ENCODE measurements at places on chromosomes 5 and 9.

DNA sequence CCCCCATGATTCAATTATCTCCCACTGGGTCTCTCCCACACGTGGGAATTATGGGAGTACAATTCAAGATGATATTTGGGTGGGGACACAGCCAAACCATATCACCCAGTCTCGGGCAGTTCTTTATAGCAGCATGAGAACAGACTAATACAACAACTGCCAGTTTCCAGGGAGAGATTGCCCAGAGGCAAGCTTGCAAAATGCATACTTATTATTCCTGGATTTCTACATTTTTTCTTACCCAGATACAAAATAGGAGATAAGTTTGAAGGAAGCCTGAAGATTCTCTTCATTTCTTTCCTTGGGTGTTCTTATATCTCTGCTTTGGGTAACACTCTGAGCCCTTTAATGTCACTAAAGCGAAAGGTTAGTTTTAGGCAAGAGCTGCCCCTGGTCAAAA, 691.2 kb downstream of the TAF11L14 start:
- DNase-seq = no peak

DNA sequence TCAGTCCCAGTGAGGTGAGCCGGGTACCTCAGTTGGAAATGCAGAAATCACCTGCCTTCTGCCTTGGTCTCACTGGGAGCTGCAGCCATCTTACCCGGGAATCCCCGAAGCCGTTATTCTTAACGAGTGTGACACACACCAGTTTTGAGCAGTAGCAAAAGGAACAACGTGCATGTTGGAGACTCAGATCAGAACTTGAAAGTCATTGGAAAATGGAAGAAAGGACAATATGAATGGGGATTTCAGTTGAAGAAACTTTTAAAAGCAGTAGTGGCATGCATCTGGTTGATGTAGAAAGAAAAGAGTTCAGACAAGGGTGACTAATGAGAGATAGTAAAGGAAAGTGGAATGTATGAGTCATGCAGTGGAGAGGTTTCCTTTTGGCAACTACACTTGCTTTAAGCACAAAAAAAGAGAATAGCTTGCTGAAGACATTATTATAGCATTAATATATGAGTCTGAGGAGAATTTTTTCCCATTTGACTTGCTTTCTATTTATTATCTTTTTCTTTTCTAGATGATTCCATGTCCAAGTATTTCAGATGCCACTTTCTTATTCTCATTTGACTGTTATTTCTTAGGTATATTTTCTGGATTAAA, 44.4 kb upstream of the ANKDD1B start:
- peak; percentile 96 for DNase-seq

GRCh38 chr5:147384346-147385193, 125.3 kb downstream of the DPYSL3 start:
- no peak for DNase-seq

GRCh38 chr9:129908906-129909305, 73.6 kb downstream of the USP20 start:
- DNase-seq = no peak

- no peak for DNase-seq
Measured at GRCh38 chr5:131224387-131225201, 39.3 kb upstream of the CDC42SE2 start.

- no peak for DNase-seq
Measured at GRCh38 chr5:41649659-41650058, 139.3 kb upstream of the PLCXD3 start.

DNA sequence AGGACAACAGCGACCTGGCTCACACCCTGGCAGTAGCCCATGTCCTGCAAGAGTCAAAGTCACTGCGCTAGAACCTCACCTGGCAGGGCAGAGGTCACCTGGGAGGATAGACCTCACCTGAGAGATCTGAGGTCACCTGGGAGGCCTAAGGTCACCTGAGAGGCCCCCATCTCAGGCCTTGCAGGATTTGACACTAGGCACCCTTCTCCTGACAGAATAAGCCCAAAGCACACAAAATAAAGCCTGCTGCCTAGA, 75.2 kb upstream of the SPTLC1 start:
- no peak for DNase-seq

DNA sequence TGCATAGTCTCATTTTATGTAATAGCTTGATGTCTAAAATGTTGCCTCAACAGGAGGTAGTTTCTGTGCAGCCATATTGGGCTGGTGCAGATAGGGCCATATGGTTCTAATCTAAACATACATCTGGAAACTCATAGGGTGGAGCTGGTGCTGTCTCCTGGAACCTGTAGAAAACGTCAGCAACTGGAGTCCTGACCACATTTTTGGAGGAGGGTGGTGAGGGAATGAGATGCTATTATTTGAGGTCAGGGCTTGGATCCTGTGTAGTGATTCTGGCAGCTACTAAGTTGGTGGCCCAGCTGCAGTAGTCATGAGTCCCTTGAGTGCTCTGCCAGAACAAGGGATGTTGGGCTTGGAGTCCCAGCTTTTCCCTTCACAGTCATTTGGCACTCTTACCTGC, 14.1 kb downstream of the MAN2A1 start:
- no peak for DNase-seq

- DNase-seq = no peak
Measured at GRCh38 chr5:92370032-92370431, 986.9 kb upstream of the ARRDC3 start.

DNA sequence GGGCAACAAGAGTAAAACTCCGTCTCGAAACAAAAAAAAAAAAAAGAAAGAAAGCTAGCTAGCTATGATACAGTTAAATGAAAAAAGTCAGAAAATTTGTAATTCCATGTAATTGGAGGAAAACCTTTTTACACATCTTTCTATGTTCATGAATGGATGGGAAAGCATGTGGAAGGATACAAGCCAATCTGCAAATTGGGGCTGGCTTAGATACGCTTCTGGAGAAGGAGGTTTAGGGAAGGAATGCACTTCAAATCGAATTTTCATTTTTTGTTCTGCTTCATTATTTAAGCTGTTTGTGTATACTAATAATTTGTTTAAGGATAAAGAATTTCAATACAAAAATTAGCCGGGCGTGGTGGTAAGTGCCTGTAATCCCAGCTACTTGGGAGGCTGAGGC, 6.7 kb downstream of the VDAC1 start:
- no peak for DNase-seq

- DNase-seq = no peak
Measured at GRCh38 chr9:28970241-28970654, 1397.0 kb upstream of the C9orf72 start.

DNA sequence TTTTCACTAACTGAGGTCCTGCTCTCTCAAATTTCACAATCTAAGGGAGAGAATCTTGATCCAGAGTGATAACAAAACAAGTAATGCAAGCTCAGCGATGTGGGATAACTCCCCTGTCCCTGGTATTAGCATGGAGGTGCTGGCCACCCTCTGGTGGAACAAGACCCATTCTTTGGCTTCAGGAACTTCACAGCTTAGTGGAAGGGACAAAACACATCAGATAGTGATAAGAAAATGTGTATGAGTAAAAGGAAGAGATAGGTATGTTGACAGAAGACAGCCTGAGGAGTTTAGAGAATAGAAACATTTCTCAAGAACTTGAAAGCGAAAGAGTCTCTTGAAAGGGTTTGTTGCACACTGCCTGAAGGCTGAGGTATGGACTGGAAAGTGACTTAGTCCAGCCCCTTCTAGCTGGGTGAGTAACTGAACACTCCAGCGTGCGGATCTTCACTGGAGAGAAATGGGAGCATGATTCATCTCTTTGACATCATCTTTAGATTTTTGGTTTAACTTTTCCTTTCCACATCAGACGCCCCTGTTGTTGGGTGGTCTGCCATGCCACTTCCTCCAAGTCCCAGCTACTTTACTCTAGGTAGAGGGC, 25.4 kb upstream of the ZSWIM6 start:
- no peak for DNase-seq

- DNase-seq = no peak
Measured at GRCh38 chr9:14962193-14962882, 52.1 kb upstream of the FREM1 start.

GRCh38 chr5:142316681-142317080, 8.1 kb downstream of the SPRY4 start:
- DNase-seq = no peak

DNA sequence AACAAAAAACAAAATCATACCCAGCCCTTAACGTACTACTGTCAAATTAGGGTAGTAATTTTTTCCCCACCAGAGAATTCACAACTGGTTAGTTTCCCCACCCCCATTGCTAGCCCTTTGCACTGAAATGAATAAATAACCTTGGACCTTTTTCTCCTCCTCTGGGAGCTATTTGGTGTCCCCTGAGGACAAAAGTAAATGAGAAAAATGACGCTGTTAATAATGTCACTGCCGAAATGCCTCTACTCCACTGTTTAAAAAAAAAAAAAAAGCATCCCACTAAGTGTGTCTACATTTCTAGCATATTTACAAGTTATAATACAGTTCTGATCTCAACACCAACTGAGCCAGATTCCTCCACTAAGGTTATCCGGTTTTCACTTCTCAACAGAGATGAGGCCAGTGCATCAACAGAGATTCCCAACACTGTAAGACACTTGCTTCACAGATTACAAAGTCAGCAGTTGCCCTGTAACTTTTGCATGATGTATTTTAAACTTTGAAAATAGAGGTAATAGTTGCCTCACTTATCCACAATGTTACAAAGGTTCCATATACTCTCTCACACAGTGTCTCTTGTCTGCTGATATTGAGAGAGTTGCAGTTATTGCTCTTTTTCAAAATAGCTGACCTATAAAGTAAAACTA, 5.1 kb upstream of the NFIB start:
- peak; percentile 45 for DNase-seq

- no peak for DNase-seq
Measured at GRCh38 chr9:15843931-15844330, 291.1 kb downstream of the CCDC171 start.

- peak; percentile 73 for DNase-seq
Measured at GRCh38 chr5:143495821-143496275, 92.4 kb upstream of the NR3C1 start.

GRCh38 chr5:39363217-39363616, 1.1 kb downstream of the C9 start:
- no peak for DNase-seq

DNA sequence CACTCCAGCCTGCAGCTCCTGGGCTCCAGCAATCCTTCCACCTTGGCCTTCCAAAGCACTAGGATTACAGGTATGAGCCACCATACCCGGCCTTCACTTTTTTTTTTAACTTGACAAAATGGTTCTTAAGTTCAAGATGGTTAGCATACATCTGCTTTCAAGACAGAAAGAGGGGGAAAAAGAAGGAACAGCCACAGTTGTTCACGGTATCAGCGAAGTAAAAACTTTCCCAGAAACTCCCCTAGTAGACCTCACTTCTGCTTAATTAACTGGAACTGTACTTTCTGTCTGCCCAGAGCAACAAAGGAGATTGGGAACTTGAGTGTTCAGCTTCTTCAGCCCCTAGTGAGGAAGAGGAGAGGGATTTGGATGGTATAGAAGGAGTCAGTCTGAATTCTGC, 116.7 kb downstream of the UGCG start:
- DNase-seq = no peak

- peak; percentile 78 for DNase-seq
Measured at GRCh38 chr9:129198319-129199043, 20.4 kb upstream of the IER5L start.

- DNase-seq = no peak
Measured at GRCh38 chr9:88458716-88459465, 70.6 kb downstream of the SPIN1 start.

DNA sequence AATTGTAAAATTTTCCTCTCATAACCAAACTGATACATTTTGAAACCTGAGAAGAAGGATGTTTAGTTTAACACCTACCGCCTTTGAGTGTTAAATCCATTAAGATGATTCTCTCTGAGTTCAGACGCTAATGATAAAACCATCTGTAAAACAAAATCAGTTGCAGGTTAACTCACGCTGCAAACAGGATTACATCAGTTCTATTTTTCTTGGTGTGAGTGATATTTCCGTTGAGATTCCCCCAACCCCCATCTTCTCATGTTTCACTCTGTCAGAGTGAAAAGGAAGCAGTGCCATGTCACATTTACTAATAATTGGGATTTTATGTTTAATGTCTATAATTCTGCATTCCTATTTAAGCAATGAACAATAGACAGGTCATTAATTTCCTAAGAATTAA, 146.5 kb downstream of the FANCC start:
- peak; percentile 84 for DNase-seq

DNA sequence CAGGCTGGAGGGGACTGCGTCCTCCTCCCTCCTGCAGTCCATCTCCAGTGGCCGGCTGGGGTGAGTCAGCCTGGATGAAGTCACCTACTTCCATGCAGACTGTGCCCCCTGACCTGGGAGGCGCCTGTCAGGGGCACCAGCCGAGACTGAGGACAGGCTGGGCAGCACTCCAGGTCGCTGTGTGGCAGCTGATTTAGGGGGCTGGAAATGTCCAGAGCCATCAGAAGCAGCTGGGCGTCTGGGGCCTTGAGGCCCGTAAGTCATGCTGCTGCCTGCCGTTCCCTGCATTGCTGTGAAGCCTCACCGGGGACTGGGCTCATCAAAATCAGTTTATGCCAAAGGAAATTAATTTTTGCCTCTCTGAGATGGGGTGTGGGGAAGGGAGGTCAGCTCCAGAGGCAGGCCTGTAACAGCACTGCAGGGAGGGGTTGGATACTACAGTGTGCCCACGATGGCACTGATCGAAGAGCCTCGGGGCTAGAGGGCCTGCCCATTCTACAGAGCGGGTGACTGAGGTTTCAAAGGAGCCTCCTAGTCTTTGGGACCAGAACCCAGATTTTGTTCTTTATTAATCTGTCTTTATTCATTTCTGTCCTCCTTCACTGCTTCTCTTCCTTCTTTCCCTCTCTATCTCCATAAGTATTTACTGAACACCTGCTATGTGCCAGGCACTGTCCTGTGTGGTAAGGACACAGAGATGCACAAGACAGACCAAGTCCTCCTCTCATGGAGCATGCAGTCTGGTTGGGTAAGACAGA, 70.4 kb upstream of the PSD2 start:
- DNase-seq = peak; percentile 86

DNA sequence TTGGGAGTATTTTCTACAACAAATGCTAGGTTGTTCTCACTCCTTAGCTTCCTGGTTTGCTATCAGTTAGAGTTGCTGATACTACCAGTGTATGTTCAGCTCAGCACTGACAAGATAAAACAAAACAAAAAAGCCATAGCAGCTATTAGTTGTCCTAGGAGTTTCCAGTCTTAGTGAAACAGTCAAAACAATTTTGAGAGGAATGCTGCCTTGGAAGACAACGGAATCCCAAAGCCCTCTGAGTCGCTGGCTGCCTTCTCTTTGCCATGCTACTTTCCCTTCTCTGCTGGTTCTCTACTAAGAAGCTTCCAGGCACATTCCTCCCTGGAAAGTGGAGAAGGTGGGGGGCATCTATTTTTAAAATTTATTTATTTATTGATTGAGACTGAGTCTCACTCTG, 5.4 kb upstream of the CREBRF start:
- no peak for DNase-seq

DNA sequence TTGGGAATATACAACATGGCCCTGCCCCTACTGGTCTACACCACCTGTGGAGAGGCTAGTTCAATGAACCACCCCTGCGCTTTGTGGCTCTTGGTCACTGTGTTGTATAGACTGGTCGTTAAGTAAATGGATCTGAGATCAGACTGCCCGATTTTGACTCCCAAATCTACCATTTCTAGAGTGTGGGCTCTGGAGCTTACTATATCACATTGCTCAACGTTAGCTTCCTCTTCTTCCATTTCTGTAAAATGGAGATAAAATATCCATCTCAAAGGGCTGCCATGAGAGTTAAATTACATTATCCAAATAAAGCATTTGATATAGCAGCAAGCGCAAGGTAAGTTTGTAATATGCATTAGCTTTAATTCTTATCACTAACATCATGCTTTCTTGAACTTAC, 52.7 kb upstream of the IFNK start:
- no peak for DNase-seq

GRCh38 chr5:88671505-88672499, 211.2 kb downstream of the MEF2C start:
- DNase-seq = no peak

All from endothelial cell of umbilical vein (primary cell).